ENCODE measurements at places on chromosomes 1 and 21.

DNA sequence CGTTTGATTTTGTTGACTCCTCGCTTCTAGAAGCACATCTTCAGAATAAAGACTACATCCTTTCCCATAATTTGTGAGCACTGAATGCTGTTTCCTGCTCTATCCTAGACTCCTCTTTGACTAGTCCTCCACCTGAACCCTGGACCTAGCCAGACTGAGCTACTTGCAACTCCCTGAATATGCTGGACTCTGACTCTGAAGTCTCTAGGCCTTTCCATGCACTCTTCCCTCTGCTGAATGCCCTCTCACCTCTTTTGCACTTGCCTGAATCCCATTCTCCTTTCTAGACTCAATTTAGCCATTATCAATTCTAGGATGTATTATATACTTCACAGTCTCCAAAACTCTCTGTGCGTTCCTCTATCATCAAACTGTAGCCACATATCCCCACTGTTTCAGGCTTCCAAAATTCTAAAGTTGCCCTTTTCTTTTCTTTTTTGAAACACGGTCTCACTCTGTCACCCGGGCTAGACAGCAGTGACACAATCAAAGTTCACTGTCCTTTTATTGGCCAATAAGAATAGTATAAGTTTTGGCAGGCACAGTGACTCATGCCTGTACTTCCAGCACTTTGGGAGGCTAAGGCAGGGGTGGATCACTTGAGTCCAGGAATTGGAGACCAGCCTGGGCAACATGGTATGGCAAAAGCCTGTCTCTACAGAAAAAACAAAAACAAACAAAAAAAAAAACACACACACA is 127.0 kb downstream of the LTN1 start:
- DNase-seq, result no peak

DNA sequence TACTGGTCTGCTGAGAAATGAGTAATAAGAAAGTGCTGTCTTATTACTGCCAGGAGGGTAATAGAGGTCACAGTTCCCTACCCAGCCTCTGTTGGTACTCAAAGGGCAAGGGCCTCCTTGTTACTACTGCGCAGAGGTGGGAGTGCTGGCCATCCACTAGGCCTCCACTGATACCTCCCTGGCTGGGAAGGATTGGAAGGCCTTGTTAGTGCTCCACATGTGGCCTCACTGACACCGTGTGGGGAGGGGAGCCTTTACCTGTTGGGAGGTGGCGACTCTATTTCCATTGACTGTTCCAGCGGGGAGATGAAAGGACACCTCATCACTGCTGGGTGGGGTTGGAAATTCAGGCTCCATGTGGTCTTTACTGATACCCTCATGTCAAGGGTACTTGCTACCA is 57.8 kb upstream of the USP24 start:
- DNase-seq, result no peak

DNA sequence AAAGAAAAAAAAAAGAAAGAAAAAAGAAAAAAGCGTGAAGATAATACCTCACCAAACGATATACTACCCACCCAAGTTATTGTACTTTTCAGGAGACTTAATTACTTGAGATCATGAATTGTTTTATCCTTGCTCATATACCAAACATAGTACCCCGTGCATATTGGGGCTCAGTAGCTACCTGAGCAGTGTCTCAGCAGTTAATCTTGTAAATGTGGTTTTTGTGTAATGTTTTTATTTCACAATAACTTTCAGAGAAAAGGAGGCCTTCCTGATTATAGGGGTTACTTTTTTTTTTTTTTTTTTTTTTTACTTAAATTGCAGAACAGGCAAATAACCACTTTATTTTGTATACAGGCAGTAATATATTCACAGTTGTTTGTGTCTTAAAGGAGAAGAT is 80.3 kb downstream of the OSBPL9 start:
- DNase-seq, result no peak

GRCh38 chr1:211258310-211258755 is 833 bp upstream of the RCOR3 start:
- peak; percentile 27 for DNase-seq

DNA sequence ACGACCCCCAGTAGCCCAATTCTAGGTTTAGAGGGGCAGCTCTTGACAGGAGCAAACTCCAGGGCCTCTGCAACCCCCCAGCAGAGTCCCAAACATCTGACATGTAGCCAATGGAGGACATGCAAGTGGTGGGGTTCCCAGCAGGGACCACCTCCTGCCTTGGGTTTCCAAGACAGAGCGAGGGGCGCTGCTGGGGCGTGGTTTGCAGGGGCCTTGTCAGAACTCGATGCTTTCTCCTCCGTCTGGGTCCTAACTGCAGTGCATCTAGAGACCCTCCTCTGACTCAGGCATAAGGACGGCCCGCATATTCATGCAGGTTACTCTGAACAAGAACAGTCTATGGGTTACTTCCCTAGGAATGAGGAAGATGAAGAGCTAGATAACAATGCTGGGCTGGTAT is 17.2 kb downstream of the EPHX1 start:
- DNase-seq, result no peak

- no peak for DNase-seq
These were observed 247.9 kb downstream of the ADGRL2 start for GRCh38 chr1:82048596-82048995.

DNA sequence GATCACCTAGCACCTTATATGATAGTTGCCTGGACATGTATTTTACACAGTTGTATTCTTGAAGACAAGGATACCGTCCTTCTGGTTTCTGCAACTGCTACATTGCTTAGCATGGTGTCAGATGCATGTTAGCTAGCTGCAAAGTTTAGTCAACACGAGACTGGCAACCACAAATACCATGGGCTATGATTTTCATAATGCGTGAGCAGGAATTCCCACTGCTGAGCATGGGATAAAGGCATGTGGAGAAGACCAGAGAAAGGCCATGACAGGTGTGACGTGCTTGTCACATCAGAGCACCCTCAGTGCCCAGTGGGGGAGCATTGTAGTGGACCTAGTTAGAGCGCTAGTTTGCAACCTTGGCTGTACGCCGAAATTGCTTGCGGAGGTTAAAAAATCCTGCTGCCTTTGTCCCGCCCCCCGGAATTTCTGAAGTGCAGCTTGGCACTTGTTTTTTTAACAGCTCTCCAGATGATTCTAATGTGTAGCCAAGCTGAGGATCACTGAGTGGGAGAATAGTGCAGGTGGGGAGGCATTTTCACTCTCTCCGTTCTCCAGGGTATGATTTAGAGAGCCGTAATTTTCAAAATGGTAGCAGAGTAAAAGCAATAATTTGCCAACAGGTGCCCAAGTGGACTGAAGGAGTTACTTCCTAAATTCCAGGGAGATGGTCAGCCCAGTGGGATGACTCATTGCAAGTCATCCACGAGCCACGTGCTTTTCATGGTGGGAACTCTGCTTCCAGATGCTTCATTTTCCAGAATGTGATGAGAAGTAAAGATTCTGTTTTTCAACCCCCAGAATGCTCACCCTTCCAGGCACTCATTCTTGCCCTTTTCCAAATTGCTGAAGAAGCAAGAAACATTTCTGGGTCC is 81.0 kb downstream of the CNIH3 start:
- no peak for DNase-seq

DNA sequence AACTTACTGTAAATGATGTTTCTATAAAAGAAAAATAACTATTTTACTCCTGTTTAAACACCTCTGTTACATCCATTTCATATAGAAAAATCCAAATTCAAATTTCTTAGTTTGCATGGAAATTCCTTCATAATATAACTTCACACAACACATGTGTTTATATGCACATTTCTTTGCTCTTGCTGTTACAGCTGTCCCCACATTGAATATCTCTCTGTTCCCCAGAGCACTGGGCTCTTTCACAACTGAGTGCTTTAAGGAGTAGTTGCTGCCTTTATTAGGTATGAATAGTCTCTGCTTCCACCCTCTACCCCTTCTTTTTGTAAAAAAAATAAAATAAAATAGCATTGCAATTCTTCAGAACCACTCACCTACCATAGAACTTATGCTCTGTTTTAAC is 287.0 kb downstream of the OLFM3 start:
- no peak for DNase-seq

DNA sequence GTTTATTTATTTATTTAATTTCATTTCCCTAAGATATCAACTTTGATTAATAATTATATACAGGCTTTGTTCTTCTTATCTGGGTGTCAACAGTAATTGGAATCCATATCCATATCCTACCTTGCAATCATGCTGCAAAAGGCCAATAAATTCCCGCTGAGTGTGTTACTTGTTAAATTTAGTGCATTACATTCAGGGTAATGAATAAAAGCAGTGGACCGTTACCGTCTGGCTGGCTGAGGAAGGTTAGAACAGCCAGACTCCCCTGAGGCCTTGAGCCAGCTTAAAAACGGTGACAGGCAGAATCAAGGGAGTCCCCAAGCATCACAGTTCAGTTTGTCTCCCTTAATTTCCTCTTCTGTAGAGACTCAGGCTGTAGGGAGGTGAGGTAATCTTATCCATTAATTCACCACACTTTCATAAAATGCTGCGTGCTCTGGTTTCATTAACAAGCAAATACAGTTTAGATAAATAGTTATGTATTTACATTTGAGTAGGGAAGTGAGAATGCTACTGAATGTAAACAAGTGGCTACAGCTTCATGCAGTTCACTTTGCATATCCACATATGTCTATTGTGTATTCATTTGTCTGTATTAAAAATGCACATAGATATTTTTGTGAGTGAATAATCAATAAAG is 888.2 kb upstream of the CXADR start:
- DNase-seq, result no peak

- DNase-seq, result no peak
These were observed 31.6 kb downstream of the ADCY10 start for GRCh38 chr1:167882376-167882775.

DNA sequence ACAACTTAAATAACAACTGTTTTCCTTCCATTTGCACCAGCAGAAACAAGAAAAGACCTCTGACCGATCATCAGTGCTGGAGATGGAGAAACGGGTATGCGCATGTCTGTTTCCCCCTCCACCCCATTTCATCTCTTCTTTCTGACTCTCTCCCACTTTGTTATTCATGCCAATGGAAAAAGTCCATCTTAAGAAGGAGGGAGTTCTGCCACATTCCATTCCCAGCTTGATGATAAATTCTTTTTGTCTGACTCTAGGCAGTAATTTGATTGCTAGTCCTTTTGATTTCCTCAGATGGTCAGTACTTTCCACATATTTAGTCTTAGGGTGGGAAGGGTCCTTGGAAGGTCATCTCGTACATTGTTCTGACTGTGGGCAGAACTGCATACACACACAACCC is 142.5 kb downstream of the SYT2 start:
- no peak for DNase-seq

DNA sequence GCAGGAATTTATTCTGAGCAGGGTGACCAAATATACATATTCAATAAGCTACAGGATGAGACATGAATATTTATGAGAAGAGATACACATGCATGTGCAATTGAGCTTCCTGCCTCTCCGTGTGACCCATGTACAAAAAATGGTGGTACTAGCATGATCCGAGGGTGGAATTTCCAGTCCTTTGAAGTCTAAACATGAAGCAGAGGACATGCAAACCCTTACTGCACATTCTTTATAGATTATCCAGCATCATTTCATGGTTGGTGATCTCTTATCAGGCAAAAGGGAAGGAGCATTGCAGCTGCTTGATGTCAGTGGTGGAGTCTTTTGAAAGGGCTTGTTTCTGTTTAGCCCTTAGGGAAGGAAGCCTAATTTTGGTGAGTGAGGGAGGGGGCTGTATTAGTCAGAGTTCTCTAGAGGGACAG is 448.6 kb downstream of the SETD4 start:
- no peak for DNase-seq

DNA sequence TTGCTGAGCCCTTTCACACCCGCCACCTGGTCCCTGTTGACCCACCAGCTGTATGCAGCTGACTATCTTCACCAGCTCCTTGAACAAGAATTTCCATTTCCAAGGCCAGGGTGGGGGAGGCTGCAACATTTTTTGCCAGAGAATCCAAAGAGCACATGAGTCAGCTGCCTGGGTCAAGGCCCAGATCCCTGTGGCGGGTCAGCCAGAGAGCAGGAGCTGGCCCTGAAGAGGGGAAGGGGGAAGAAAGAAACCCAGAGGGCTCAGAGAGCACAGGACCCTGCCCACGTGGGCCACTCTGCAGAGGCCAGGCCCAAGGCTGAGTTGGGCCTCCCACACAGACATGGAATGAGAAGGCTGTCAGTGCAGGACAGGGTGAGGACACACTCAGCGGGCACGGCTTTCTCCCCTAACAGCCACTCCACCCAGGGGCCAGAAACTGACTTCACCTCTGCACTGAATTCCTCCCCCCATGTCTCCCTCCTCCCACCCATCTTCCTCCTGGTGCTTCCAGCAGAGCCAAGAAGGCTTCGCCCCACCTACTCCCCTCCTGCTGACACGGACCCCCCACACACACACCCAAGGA is 28.9 kb downstream of the S100A6 start:
- no peak for DNase-seq

- DNase-seq, result no peak
These were observed 83.9 kb downstream of the ST6GALNAC5 start for GRCh38 chr1:76951153-76951552.

GRCh38 chr21:16113052-16113715 is 383.4 kb downstream of the USP25 start:
- DNase-seq, result no peak

DNA sequence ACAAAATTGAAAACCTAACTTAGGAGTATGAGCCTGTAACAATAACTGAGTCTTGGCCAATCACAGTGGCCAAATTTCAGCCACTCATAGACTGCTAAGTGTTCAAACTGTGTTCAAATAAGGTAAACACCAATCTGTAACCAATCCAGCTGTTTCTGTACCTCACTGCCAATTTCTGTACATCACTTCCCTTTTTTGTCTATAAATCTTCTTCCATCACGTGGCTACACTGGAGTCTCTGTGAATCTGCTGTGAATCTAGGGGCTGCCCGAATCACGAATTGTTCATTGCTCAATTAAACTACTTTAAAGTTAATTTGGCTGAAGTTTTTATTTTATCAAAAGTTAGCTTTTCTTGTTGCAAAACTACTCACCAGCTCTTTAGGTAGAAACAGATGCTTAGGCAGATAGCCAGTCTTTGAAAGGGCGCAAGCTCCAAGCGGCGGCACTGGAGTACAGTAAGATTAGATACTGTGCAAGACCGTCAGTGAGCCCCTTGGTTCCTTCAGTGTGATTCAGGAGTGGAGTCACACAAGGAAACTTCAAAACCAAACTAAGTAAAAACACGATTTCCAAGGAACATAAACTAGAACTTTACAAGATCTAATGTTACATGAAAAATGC is 43.2 kb upstream of the ADGRL2 start:
- no peak for DNase-seq

- DNase-seq, result no peak
These were observed 41.7 kb downstream of the COL24A1 start for GRCh38 chr1:86114816-86115400.

Measured in pulmonary artery endothelial cell (primary cell).